ENCODE measurements at places on chromosomes 11 and 22.

GRCh38 chr11:76314741-76315090, 66.2 kb downstream of the THAP12 start:
- DNase-seq, result no peak

GRCh38 chr22:47203554-47203991, 441.1 kb downstream of the TBC1D22A start:
- DNase-seq, result no peak

DNA sequence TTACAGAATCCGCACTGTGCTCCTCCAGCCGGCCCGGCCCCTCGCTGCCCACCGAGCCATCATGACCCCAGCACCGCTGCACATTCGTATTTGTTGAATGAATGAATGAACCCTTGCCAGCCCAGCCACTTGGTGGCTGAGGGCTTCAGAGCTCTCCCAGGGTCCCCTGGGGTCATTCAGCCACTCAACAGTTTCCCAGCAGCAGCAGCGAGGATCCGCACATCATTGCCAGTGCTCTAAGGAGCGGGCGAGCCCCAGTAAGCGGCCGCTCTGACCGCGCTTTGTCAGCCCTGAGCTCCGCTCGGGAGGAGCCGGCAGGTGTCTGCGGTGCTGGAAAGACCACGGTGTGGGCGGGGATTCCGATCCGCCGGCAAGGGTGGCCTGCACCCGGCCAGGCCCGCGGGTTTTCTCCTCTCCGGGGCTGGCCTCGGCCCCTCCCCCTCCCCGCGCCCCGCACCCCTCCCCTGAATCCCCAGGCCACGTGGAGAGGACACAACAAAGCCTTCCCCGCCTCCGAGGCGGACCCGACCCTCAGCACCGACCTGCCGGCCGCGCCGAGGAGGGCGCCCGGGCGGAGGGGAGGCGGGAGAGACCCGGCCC, 563 bp downstream of the BID start:
- peak; percentile 66 for DNase-seq

DNA sequence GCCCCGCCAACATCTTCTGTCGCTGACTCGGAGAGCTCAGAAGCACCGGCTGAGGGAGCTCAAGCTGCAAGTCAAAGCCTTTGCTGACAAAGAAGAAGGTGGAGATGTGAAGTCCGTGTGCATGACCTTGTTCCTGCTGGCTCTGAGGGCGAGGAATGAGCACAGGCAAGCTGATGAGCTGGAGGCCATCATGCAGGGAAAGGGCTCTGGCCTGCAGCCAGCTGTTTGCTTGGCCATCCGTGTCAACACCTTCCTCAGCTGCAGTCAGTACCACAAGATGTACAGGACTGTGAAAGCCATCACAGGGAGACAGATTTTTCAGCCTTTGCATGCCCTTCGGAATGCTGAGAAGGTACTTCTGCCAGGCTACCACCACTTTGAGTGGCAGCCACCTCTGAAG, 6.7 kb downstream of the RAG1 start:
- DNase-seq, result no peak

GRCh38 chr11:36478700-36479329, 31.3 kb downstream of the TRAF6 start:
- no peak for DNase-seq

GRCh38 chr11:134224710-134225664, 516 bp downstream of the VPS26B start:
- peak; percentile 73 for DNase-seq

- DNase-seq, result no peak
Observed at GRCh38 chr11:3122775-3123201, 42.3 kb downstream of the OSBPL5 start.

DNA sequence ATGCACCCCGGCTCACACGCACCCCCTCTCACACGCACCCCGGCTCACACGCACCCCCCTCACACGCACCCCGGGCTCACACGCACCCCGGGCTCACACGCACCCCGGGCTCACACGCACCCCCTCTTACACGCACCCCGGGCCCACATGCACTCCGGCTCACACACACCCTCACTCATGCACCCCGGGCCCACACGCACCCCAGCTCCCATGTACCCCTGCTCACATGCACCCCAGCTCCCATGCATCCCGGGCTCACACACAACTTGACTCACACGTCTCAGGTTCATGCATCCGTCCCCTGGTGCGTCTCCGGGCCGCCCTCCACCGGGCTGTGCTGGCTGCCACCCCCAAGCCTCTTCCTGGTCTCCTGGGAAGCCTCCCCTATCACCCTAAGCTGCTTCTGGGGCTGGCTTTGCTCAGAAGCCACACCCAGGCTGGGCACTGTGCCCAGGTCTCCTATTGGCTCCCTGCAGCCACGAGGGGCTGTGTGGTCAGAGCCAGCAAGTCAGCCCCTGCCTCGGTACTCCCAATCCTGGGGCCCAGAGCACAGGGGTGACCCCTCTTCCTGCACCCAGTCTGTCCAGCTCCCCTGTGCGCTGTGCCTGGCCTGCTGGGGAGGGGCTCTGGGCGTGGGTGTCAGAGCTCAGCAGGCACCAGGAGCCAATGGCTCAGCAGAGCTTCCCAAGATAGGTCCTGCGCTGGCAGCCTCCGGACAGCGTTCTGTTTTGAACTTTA, 16.9 kb downstream of the TSPAN4 start:
- DNase-seq, result no peak

GRCh38 chr11:44190883-44191230, 95.4 kb downstream of the EXT2 start:
- DNase-seq, result no peak

GRCh38 chr11:102868339-102868738, 6.4 kb downstream of the MMP12 start:
- no peak for DNase-seq

GRCh38 chr11:126530416-126530815, 174.9 kb downstream of the ST3GAL4 start:
- DNase-seq, result no peak

GRCh38 chr11:13429836-13430235, 33.2 kb downstream of the BTBD10 start:
- DNase-seq, result no peak

GRCh38 chr11:124584681-124585372, 15.0 kb downstream of the OR8A1 start:
- DNase-seq, result no peak

DNA sequence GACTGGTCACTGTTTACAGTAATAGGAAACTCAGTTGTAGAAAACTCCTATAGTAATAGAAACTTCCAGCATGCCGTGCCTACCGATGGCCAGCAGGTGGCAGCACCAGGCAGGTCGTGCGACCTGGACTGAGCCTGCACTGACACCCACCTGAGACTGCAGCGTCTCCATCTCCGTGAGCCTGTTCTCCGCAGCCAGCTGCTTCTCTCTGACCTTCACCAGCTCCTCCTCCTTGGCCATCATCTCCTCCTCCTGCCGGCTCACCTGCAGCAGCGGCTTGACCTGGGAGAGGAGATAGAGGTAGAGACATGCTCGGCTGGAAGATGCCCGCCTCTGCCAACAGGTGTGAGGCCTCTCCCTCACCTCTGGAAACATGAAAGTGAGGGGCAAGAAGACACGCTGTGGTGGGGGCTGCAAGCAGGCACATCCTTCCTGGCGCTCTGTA, 48.5 kb downstream of the APOL1 start:
- peak; percentile 86 for DNase-seq

DNA sequence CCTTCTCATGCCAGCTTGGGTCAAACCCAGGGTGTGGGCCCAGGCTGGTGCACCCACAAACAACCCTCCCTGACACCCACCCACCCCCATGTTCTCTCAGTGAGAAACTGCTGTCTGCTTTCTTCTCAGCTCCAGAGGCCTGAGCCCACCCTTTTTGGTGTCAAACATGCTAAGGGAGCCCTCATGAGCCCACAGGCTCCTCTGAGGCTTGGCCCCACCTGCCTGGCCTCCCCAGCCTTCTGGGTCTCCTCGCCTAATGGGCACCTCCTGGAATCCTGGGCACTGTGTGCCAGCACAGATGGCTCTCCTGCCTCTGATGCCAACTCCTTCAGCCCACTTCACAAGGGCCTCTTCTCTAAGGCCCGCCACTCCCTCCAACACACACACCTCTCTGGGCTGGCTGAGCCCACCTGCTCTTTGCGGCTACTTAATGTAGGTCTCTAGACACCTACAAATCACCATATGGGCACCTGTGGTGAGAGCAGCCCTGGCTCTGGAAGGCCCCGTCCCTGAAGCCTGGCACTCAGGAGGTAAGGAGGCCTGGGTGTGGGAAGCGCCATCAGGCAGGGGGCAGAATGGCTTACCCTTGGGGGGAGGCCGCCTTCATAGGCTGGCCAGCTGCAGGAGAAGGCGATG, 4.4 kb downstream of the NAGA start:
- no peak for DNase-seq

GRCh38 chr22:25829237-25829636, 87.2 kb downstream of the MYO18B start:
- no peak for DNase-seq

- peak; percentile 40 for DNase-seq
Observed at GRCh38 chr22:20244691-20245576, 23.2 kb downstream of the RTN4R start.

DNA sequence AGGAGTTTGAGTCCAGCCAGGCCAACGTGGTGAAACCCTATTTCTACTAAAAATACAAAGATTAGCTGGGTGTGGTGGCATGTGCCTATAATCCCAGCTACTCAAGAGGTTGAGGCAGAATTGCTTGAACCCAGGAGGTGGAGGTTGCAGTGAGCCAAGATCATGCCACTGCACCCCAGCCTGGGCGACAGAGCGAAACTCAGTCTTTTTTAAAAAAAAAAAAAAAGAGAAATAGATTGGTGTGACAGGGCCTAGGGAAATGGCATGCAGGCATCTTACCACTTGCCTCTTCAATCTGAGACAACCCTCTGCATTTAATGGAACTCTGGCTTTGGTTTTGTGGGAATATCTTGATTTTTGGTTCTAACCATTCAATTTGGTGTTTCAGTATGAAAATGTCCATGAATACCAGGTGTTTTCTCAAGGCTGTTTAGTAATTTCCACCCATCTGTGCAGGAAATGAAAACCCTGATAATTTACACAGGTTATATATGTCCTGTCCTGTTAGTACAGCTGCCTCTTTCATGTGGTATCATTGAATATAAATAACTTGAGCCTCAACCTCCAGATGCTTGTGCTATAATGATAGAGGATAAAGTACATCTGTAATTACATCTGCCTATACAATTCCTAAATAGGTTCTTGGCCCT, 8.4 kb downstream of the XBP1 start:
- DNase-seq, result no peak

GRCh38 chr22:46986788-46987187, 224.3 kb downstream of the TBC1D22A start:
- no peak for DNase-seq

- DNase-seq, result no peak
Observed at GRCh38 chr11:33405834-33406602, 148.8 kb downstream of the HIPK3 start.

- no peak for DNase-seq
Observed at GRCh38 chr11:120248551-120249278, 8.8 kb downstream of the POU2F3 start.

- no peak for DNase-seq
Observed at GRCh38 chr22:39809772-39810557, 83.6 kb downstream of the ENTHD1 start.

DNA sequence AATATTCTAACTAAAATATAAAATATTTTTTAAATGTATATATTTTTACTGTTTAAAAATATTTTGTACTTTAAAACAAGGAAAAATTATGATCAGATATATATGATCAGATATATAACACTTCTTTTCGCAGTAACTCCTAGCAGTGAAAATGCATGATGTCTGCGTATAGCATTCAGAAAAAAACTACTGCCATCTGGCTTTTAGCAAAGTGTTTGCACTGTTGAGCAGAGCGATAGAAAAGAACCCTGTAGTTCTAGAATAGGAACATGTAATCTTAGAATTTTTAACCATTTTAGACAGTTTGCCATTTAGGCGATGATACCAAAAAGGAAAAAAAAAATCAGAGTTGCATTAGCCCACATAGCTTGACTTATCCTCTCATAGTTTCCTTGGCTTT, 370.4 kb upstream of the ANO3 start:
- DNase-seq, result no peak

- peak; percentile 52 for DNase-seq
Observed at GRCh38 chr11:74255741-74256375, 55.6 kb downstream of the P4HA3 start.

DNA sequence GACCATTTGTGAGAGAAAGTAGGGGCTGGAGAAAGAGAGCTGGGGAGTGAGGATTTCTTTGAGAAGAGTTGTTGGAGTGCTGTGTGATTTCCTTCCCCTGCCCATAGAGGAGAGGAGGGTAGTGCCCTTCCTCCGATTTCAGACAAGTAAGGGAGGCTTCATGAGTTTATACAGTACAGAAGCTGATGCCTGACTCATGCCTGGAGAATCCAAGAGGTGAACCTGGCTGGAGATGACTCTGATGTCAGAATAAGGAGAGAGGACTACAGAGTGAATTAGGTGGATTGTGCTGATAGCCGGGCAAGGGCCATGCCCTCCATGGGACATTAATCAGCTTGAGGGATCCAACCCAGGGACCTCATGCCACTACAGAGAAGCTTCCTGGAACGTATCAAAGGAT, 91.6 kb downstream of the FAR1 start:
- no peak for DNase-seq

DNA sequence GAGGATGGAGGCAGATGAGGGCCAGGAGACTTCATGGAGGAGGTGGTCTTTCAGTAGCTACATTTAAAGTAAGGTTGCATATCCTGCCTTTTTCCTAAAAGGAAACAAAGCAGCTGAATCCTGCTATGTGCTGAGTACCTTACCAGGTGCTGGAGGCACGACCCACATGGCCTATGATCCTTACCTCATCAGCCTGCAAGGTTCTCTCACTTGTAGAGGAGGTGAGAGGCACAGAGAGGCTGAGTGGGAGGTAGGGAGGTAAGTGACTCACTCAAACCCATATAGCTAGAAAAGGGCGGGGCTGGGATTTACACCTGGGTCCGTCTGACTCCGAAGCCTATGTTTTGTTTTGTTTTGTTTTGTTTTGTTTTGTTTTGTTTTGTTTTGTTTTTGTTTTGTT, 75.8 kb downstream of the BUD13 start:
- no peak for DNase-seq

DNA sequence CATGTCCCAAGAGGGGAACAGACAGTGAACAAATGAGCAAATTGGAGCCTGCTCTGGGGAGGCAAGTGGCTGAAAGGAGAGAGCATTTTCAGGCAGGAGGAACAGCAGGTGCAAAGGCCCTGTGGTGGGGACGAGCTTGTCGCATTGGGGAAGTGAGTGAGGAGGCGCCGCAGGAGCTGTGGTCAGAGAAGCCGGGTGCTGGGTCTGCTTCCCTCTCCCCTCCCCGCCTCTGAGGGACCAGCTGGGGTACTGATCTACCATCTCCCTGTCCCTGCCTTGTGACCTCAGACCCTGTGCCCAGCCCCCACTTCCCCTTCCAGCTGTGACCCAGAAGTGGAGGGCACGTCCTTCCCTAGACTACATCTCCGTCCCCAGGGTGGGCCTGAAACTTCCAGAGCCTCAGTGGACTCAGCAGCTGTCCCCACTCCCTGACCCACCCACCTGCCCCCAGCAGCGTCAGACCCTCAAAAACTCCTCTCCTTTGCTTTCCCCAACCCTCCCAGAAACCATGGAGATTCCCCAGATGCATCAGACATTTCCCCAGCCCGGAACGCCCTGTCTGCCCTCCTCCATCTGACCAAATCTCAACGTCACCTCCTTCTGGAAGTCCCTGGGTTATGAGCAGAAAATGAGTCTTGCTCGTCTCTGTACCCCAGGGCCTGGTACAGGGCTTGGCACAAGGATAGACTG, 19.7 kb upstream of the PDGFB start:
- no peak for DNase-seq

Data from stimulated activated CD4-positive, alpha-beta T cell treated with anti-CD3 and anti-CD28 coated beads, Interleukin-2, amount 100 ng/mL, for 24 hours (primary cell).